AG04450 (cell line): ENCODE measurements at places on chromosomes 7 and 10. TPM values are rescaled to one million over a fixed set of nuclear protein-coding genes. Genes with fewer than 3 reads are reported as not detected.

GPER1 gene
- polyA plus RNA-seq: 1.4 and 1.8 TPM in 2 replicates

TDRD1 gene
- not detected in 2 replicates for polyA plus RNA-seq

IQCE gene
- polyA plus RNA-seq: 6.8 and 8.9 TPM in 2 replicates

HOXA9 gene
- polyA plus RNA-seq: 0.78 and 1.5 TPM in 2 replicates

CYP2C8 gene
- polyA plus RNA-seq: 0.06 and 0.09 TPM in 2 replicates

EVX1 gene
- polyA plus RNA-seq: not detected in 2 replicates

MMD2 gene
- not detected in 2 replicates for polyA plus RNA-seq

EGFR gene
- 59.0 and 62.6 TPM in 2 replicates for polyA plus RNA-seq

GRCh38 chr7:76040126-76040525 lies 7.7 kb downstream of the STYXL1 start:
- no peak for DNase-seq

DNA sequence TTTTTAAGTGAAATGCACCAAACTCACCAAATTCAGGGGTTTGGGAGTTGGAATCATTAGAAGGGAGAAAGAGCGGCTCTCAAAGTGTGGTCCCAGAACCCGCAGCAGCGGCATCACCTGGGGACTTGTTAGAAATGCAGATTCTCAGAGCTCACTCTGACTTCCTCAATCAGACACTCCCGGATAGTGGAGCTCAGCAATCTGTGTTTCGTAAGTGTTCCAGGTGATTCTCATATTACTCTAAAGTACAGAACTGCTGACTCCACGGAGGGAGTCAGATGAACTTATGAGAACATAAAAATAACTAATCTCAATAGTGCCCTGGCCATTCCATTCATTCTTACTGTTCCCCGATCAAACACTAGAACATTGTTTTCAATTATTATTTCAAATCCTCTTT lies 358.7 kb upstream of the MYO3A start:
- no peak for DNase-seq

GRCh38 chr10:14653271-14654161 lies 121.2 kb downstream of the FAM107B start:
- peak; percentile 38 for DNase-seq

DNA sequence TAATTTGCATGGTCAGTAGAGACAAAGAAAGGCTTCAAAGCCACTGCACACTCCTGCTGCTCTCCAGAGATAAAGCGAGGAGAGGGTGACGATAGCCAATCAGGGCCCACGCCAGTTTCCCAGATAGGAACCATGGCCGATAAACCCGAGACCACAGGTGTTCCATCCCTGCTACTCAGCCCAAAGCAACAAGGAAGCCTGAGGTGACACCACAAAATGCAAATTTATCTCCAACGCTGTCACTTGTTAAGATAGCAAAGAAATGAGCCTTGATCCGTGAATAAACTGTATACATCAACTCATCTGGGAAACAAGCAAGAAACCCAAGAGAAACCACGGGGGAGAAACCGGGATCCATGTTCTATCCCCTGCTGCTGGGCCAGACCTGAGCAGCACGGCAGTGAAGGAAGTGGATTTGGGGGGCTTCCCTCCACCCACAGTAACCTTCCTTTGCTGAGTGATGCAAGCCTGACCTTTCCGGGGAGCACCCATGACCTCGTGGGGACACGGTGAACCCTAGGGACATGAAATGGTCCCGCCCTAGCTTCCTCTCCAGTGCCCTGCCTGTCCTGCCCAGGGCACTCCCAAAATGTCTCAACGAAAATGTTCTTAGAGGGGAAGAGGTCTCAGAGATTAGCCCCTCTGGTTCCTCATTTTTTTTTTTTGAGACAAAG lies 164.6 kb downstream of the PTPRN2 start:
- DNase-seq: no peak

GRCh38 chr10:49357910-49358309 lies 38.0 kb downstream of the DRGX start:
- DNase-seq: no peak

DNA sequence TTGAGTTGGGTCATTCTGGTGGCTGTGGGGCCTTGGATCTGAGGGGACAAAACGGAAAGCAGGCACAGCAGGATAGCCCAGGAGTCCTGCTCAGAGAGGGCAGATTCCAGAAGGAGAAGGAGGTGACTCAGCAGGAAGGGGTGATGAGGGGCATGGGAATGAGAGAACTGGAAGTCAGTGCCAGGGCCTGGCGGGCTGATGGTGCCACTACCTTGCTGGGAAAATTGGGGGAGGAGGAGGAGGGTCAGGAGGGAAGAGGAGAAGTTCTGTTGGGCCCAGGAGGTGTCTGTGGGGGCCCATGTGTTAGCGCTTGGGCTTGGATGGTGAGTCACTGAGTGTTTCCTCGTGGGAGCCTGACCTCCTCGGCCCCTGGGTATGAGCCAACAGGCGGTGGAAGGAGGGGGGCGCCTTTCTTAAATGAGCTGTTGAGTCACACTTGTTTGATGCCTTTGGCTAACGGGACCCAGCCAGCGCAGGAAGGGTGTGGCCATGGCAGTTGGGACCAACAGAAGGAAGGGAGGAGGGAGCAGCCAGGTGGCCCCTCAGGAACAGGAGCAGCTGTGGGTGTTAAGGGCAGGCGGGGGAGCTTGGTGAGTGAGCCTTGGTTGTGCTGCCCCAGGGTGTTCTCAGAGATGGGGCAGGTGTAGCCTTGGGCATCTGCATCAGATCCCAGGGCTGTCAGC lies 130.0 kb upstream of the BTBD16 start:
- DNase-seq: peak; percentile 78

DNA sequence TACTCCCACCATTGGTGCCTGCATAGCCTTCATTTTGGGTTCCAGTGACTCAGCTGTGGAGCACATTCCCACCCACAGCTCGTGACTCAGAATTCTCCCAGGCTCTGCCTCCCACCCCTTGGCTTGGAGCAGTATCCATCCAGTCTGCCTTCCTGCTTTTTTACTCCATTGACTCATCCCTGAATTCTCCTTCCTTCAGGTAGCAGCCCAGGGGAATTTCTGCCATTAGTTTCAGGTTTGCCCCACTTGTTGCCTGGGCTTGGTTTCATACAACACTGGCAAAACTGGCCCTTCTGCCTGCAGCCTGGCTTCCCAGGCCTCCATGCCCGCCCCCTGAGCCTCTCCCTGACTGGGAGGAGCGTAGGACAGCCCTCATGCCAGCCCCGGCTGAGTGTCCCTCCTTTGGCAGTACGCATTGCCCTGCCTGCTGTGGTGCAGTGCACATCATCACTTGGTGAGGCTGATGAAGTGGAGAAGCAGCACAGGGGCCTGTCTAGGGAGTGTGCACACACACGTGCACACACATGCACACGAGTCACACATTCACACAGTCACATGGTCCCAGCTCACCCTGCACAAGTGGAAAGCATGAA lies 55.0 kb downstream of the SNX10 start:
- DNase-seq: no peak

DNA sequence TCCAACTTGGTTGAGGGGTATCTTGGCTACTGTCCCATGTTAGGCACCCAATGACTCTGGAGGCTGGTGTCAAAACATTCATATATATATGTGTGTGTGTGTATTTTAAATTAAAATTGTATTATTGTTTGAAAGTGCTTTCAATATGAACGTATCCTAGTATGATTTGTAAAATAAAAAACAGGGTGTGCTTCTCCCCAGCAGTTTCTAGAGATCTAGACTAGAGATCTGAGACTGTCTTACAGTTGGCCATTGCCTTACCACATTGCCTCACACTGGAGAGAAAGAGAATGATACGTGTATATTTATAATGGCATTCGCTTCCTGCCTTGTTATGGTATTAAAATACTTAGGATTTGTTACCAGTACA lies 1.2 kb downstream of the BAG3 start:
- DNase-seq: peak; percentile 34

GRCh38 chr7:32479574-32480200 lies 10.5 kb downstream of the LSM5 start:
- peak; percentile 43 for DNase-seq
